ENCODE measurements at places on chromosomes 6 and 20.

GRCh38 chr20:35135867-35136586 is 11.1 kb downstream of the EDEM2 start:
- no peaks in the 10 kb centered on the region for H3K27me3 ChIP-seq
- H3K36me3 ChIP-seq, result peaks cover 14% of the 10 kb centered on the region
- H3K4me3 ChIP-seq, result no peak overlapping the region
- H3K27ac ChIP-seq, result no peak overlapping the region
- no peak for DNase-seq

DNA sequence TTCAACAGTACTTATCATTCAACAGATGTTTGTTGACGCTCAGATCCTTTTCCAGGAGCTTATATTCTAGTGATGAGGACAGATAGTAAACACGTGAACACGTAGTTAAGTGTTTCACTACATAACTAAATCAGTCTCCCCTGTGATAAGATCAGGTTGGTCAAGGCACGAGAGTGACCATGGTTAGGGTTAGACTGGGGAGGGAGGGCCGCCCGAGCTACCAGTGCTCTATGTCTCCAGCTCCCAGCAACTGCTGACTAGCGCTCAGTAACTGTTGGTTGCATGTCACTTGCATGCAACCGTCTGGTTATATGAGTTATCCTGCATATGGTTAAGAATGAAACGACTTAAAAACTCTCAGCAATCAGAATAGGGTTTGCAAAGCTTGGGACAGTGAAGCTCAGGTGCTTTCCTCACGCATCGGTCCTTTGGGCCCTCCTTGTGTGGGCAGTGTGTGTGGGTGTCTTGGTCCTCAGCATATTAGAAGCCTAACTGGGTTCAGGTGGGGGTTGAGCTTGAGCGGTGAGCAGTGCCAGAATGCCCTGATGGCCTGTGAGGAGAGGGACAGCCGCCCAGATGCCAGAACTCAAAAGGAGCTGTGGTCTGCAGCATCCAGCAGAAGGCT is 120.8 kb downstream of the ARID1B start:
- H3K4me1 ChIP-seq, result peaks cover 36% of the 10 kb centered on the region
- H3K4me3 ChIP-seq, result no peak overlapping the region
- H3K36me3 ChIP-seq, result peaks cover 2% of the 10 kb centered on the region
- no peaks in the 10 kb centered on the region for H3K27me3 ChIP-seq
- no peak for DNase-seq

- no peak for DNase-seq
- no peaks in the 10 kb centered on the region for H3K27me3 ChIP-seq
- H3K4me1 ChIP-seq, result no peaks in the 10 kb centered on the region
- H3K36me3 ChIP-seq, result no peaks in the 10 kb centered on the region
- no peak overlapping the region for H3K27ac ChIP-seq
Measured at GRCh38 chr6:143286251-143286795, 164.2 kb downstream of the ADAT2 start.

GRCh38 chr20:54585217-54585616 is 109.8 kb downstream of the DOK5 start:
- H3K36me3 ChIP-seq, result no peaks in the 10 kb centered on the region
- H3K4me3 ChIP-seq, result no peak overlapping the region
- H3K4me1 ChIP-seq, result no peaks in the 10 kb centered on the region
- no peak overlapping the region for H3K27ac ChIP-seq
- H3K27me3 ChIP-seq, result peaks cover 6% of the 10 kb centered on the region

DNA sequence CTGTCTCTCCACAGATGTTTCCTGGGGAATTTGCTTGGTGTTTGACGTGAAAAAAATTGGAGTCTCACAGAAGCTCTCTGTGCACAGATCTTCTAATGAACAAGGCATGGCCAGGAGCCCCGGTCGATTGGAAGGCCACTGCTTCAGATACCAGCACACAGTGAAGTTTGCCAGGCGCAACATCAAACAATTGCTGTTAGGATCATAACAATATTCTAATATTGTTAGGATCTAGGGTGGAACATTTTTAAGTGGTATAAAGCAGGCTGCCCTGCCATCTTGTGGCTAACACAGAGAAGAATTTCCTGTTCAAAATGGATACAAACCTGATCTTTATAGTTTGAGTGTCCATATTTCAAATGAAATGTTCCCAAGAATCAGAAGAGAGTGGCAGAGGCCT is 64.1 kb downstream of the C6orf118 start:
- H3K4me3 ChIP-seq, result no peak overlapping the region
- no peaks in the 10 kb centered on the region for H3K27me3 ChIP-seq
- H3K27ac ChIP-seq, result no peak overlapping the region
- no peaks in the 10 kb centered on the region for H3K4me1 ChIP-seq
- peaks cover 1% of the 10 kb centered on the region for H3K36me3 ChIP-seq

Data from activated T-cell treated with anti-CD3 and anti-CD28 coated beads, Interleukin-2, amount 50 U/mL, for 72 hours (primary cell).